ENCODE measurements at places on chromosomes 4 and X.

DNA sequence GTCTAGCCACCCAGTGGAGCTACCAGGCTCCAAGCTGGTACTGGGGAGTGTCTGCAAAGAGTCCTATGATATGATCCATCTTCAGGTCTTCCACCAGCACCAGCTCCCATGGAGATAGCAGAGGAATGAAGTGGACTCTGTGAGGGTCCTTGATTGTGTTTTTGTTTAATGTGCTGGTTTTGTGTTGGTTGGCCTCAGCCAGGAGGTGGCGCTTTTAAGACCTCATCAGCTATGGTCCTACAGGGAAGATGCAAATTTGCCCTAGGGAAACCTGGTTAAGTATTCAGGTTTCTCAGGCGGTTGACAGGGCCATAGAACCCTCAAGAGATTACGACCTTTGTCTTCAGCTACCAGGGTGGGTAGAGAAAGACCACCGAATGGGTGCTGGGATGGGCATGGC, 1141.1 kb downstream of the STIM2 start:
- no peak for DNase-seq

GRCh38 chr4:79141530-79141929, 184.3 kb downstream of the NAA11 start:
- DNase-seq = no peak

DNA sequence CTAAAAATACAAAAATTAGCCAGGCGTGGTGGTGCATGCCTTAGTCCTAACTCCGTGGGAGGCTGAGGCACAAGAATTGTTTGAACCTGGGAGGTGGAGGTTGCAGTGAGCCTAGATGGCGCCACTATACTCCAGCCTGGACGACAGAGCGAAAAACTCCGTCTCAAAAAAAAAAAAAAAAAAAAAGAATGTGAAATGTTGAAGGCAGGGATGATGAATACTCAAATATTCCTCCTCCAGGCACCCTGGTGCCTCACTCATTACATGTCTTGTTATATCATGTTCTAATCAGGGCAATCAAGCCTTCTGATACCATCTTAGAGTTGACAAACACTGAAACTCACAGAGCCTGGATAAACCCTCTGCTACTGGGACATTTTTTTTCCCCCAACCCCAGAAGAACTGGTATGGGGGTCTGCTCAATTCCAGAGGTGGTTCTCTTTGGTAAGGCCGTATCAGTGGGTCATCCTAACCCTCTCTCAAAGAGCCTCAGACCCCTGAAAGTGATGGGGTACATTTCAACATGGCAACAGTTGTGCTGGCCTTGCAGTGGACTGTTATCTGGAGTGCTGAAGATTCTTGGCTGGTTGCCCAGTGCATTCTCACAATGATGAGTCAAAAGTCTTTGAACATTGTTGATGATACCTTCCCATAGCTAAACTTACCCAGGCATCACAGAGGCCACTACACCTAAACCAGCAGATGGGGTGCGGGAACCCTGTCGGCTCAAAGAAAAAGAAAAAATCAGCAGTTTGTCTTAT, 2.4 kb upstream of the SH3KBP1 start:
- no peak for DNase-seq

DNA sequence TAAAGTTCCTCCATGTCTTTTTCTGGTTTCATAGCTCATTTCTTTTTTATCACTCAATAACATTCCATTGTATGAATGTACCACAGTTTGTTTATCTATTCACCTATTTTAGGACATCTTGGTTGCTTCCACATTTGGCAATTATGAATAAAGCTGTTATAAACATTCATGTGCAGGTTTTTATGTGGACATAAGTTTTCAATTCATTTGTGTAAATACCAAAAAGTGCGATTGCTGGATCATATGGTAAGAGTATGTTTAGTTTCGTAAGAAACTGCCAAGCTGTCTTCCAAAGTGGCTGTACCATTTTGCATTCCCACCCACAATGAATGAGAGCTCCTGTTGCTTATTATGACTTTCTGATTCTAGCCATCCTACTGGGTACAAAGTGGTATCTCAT, 36.3 kb upstream of the ZFX start:
- no peak for DNase-seq

DNA sequence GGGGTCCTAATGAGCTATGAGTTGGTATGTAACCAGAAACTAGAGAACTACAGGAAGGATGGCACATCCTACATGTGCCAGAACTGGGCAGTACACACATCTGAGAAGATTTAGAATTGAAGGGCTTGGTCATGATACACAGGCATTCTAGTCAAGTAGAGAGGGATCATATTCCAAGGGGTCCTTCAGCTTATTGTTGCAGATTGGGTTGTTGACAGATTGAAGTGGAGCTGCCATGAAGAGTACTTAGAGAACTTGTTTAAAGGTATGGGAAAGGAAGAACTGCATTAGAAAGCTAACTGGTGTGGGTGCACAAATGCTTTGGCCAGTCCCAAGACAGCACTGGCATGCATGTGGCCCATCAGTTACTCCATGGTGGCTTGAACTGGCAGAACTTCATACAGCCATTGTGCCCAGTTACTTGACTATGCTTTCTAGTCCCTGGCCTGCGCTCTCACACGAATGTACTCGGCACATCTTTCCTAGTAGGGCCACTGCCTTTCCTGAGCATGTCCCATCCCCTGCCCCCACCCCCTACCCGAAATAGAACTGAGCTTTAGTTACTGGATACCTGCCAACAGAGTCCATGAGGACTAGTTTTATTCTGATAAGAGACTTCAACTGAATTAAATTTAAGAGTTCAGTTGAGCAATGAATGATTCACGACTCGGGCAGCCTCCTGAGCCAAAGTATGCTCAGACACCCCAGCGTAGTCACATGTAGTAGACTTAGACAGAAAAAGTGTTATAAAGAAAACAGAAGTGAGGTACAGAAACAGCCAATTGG, 64.0 kb downstream of the CCNG2 start:
- no peak for DNase-seq

DNA sequence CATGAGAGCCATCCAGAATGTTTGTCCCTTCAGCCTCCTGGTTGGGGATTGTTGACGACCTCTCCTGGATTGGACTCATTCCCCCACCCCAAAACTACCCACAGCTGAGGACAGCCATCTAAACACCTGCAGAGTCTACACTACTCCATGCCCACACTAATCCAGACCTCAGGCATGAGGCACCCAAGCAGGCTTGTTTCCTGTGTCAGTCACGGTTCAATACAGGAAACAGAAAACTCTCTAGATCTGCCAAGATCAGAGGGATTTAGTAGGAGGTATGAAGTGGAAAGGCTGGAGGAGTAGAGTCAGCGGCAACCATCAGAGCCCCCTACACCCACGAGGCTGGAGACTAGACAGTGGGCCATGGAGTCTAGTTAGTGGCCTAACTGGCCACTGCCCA, 37.7 kb downstream of the HAND2 start:
- DNase-seq = no peak

DNA sequence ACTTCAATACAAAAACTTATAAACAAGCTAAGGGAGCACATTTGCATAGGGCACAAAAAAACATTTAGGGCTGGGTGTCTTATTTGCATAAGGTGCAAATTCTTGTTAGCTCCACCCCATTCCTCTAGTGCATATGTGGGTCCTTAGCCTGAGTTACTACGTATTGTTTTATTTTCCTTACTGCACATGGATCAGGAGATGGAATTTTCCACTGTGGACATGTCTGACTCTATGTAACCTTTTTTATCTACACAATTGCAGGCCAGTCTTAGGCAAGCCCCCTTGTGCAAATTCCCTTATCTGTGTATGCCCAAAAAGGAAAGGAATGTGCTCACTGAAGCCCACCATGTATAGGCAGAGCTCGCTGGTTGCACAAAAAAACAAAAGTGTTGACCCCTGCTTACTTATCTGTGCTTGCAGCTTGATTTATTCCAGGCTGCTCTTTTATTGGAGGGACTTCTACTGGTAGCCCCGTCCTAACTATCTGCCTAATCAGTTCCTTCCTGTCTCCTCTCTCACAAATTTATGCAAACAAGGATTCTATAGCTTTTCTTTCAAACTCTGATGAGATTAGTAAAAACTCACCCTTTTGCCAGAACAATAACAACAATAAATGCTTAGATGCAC, 359.0 kb upstream of the MAGEB16 start:
- no peak for DNase-seq

- DNase-seq = no peak
Observed at GRCh38 chr4:186592445-186592844, 37.1 kb upstream of the MTNR1A start.

DNA sequence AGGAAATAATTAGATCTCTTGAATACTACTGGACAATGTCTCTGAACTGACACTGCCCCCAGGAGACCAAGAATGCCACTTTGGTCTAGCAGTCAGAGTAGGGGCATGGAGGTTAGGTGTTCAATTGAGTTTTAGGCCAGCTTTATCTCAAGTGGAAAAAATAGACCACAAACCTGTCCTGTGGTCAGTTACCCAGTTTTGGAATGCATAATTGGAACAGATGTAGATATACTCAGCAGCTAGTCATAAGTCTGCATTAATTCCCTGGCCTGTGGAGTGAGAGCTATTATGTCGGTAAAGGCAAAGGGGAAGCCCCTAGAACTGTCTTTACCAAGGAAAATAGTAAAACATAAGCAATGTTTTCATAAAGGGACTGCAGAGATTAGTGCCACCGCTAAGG, 587.7 kb downstream of the GLUD2 start:
- no peak for DNase-seq

Data from NCI-H774 (cell line).